ENCODE measurements at places on chromosomes 1 and 21.

- no peak for DNase-seq
Measured at GRCh38 chr1:20014153-20014552, 34.7 kb upstream of the PLA2G2A start.

- no peak for DNase-seq
Measured at GRCh38 chr1:109190189-109190588, 23.5 kb upstream of the SARS1 start.

DNA sequence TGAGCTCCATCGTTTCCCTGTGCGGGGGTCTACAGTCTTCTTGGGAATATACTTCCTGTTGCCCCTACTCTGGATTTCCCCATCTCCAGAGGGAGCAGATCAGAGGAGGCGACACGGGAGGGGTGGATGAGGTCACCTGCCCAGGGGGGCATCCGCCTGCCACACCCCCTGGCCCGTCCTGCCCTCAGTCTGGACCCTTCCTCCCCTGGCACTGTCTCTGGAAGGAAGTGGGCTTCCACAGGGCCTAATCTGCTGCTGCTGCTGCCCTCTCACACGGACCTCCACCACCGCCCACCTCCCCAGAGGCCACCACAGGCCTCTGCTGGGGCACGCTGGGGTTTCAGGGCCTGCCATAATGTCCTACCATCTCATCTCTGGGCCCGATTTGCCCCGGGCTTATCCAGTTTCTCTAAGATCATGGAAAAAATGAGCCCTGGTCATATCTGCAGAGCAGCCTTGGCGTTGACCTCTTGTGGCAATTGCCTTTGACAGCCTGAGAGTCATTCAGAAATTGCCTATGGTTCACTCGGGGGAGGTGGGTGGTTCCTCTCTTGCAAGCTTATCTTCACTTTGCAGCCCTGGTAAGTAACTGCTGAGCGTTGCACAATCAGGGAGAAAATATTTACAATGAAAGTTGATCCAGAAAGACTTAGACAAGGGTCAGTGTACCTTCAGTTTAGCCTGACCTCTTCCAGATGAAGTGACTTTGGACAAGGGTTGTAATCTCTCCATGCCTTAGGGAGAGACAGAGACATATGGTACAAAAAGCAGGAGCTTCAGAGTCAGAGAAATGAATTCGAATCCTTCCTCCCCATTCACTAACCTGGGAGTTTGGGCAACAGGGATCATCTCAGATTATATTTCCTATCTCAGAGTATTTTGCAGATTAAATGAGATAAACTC, 252.4 kb downstream of the TOMM20 start:
- no peak for DNase-seq

DNA sequence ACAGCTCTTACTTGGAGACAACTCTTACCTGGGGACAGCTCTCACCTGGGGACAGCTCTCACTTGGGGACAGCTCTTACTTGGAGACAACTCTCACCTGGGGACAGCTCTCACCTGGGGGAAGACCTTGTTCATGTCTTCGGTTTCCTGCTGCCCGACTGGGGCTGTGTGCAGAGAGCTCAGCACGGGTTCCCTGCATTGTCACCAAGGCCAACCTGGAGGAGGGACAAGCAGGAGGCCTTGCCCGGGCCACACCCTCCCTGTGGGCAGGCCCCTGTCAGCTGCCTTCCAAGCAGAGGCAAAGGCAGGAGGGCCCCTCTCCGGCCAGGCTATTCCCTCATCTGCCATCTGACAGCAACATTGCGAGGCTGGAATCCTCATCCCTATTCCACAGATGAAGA, at the start of gene LDLRAD1:
LDLRAD1 (minus strand) TSS at position 208 of the 400 bp plus-strand sequence; CDS start at position 134, 74 bp downstream.
- no peak for DNase-seq

Measured in stimulated activated CD8-positive, alpha-beta memory T cell treated with anti-CD3 and anti-CD28 coated beads, Interleukin-4, amount 100 ng/mL, for 4 hours (primary cell).